ENCODE measurements at places on chromosomes 4 and X. TPM values are rescaled to one million over a fixed set of nuclear protein-coding genes. Genes with fewer than 3 reads are reported as not detected.

The DNAJB14 gene
- total RNA-seq = 50.2 TPM

The GIMD1 gene
- total RNA-seq = not detected

The TLL1 gene
- 10.0 TPM for total RNA-seq

The TIGD4 gene
- 0.37 TPM for total RNA-seq

The CXCL11 gene
- total RNA-seq = 0.35 TPM

The XAGE2 gene
- not detected for total RNA-seq

The PCDH18 gene
- 1.2 TPM for total RNA-seq

The SPANXN3 gene
- not detected for total RNA-seq

DNA sequence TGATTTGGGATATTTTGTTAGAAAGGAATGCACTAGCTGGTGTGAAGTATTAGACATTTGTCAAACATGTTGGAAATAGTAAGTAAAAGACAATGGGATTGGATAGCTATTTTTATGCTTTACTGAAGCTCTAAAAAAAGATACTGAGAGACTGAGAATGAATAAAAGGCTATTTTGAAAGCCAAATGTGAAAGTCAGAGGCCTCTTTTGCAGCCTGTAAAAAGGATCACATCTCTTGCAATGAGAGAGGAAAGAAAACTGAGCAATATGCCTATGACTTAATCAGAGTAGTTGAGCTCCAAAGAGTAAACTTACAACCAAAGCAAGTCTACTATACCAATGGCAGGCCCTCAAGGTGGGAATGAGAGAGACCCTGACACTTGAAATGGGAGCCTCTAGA, 212.6 kb upstream of the LCORL start:
- DNase-seq = no peak

GRCh38 chr4:84070289-84070688, 428.8 kb downstream of the NKX6-1 start:
- no peak for DNase-seq

DNA sequence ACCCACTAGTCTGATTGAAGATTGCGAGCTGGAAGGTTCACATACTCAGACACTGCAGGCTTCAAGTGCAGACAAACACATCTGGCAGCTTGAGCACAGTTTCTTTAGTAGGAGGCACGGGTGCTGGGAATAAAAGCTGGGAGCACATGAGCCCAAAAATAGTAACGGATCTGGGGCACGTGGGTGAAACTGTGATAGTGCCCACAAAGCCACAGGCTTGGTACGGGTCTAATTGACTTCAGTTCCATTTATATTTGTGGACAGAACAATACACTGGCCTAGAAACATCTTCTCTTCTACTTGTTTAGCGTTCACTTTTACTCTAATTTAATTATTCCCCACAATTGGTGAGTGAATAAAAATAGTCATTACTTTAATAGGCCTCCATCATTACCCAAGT, 2370.7 kb downstream of the PCDH7 start:
- no peak for DNase-seq

- DNase-seq = no peak
Measured at GRCh38 chrX:68462653-68463052, 29.4 kb upstream of the OPHN1 start.

GRCh38 chrX:119686087-119686691, 6.8 kb downstream of the SEPTIN6 start:
- no peak for DNase-seq

DNA sequence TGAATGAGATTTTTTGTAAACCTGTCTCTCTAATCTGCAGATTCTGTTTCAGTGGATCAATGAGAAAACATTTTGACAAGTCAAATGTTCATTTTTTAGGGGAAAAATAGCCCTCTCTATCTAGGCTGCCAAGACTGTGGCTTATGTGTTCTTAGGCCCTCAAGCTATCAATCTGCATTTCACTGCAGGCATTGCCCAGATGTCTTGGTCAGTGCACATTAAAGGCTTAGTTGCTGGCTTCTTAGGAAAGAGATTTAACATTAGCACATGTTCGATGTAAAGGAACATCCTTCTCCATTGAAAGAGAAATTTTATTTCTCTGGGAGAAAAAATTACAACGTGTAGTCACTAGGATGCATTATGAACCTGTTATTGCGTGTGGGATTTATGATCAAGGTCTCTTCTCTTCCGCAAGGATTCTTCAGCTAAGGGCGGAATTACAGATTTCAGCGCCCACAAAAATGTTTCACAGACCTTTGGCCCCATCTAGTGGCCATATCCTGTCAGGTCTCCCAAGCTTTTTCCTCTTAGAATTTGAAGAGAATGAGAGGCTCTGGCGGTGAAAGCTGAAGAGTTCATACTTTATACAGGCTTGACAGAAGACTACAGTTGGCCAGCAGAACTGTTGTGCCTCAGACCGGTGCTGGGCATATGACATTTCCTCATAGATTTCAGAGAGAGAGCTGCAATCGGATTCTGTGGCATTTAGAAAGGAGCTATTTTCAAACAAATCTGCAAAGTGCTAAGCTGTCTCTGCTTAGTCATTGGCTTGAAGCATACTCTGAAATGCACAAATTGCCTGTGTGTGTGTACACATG, 144.6 kb upstream of the NOCT start:
- DNase-seq = peak; percentile 52

- no peak for DNase-seq
Measured at GRCh38 chr4:26130173-26130572, 190.6 kb upstream of the RBPJ start.

DNA sequence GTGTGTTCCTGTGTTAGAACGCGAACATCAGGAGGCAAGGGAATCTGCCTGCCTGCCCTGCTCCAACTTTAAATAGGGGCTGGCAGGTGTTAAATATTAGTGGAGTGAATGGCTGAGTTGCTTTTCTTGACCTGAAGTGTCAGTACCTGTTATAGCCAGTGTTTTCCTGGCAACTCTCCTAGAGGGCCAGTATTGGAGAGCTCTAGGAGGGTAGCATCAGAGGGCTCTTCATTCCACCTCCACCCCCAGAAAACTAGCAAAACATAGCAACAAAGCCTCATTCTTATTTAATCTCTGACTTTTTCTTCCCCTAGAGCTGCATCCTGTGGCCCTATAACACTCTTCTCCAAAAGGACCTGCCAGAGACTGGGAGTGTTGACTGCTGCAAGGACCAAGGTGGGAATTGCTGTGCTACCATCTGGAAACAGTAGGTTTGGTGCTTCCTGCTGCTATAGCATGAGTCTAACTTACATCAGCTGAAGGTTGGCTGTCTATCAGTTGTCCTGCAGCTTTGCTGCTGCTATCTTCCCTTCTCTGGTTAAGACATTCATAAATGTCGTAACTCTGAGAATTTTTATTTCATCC, 33.5 kb downstream of the SGMS2 start:
- no peak for DNase-seq

GRCh38 chr4:122536001-122536400, 79.5 kb upstream of the IL2 start:
- DNase-seq = no peak

DNA sequence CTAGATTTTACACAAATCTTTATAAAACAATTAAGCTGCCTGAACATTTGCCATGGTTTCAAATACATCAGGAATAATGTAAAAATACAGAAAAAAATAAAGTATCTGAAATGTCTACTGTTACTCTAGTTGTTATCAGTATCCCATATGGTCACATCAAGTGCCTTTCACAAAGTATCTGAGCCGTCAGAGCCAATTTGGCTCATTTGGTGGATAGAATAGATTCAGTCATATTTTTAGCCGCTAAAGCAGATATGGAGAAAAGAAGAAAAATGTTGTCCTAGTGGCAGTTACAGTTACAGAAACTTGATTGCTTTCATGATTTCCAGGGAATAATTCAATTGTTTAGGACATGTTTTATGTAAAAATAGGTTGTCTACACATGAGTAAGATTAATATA, 641.1 kb downstream of the RAPGEF2 start:
- DNase-seq = no peak

- no peak for DNase-seq
Measured at GRCh38 chrX:54045563-54046228, 1.4 kb upstream of the PHF8 start.

GRCh38 chr4:112029771-112030171, 115.5 kb upstream of the FAM241A start:
- DNase-seq = peak; percentile 21

GRCh38 chr4:77438549-77438948, 167.1 kb upstream of the CXCL13 start:
- DNase-seq = no peak

- DNase-seq = no peak
Measured at GRCh38 chr4:155769090-155769489, 10.3 kb downstream of the GUCY1B1 start.

DNA sequence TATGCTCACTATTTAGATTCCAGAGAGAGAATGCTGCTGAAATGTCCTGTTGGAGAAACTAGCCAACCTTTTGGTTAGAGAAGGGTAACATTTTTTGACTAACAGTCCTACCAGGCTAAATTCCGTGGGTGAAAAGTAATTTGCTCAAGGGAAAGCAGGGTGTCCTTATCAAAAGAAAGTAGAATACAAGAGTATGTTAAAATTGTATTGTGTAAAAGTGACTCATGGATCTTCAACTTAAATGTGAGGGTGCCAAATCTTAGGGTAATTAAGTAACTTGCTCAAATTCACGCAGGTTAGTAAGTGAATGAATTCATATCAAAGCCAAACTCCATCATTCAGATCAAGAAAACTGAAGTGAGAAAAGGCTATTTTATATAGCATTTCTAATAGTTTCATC, 81.7 kb downstream of the PCDH7 start:
- DNase-seq = no peak

DNA sequence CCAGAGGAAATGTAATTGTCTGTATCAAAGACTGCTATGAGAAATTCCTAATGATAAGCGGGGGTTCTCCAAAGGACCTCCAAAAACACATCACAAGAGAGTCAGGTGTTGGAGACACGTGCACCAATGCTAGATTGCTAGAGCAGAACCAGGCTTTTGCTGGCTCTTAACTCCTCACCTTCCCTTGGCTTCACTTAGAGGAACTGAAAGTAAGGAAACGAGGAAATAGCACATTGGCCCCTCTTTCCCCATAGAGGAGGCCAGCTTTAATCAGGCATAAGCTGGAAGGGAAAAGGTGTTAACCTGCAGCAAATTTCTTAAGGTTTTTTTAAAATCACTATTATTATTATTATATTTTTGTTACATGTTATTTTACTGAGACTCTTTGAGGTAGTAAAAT, 13.6 kb downstream of the OTC start:
- no peak for DNase-seq

Measured in mammary epithelial cell (primary cell).